ENCODE measurements at places on chromosomes 2 and 18.

- DNase-seq, result no peak
Measured at GRCh38 chr2:161427664-161428587, 11.8 kb downstream of the TBR1 start.

GRCh38 chr2:176847575-176847974, 365.0 kb upstream of the HNRNPA3 start:
- DNase-seq, result no peak

GRCh38 chr2:77664491-77664890, 142.3 kb upstream of the LRRTM4 start:
- DNase-seq, result no peak

- no peak for DNase-seq
Measured at GRCh38 chr2:170578606-170579005, 136.5 kb upstream of the SP5 start.

GRCh38 chr2:55102056-55102812, 52.0 kb upstream of the RTN4 start:
- DNase-seq, result no peak

DNA sequence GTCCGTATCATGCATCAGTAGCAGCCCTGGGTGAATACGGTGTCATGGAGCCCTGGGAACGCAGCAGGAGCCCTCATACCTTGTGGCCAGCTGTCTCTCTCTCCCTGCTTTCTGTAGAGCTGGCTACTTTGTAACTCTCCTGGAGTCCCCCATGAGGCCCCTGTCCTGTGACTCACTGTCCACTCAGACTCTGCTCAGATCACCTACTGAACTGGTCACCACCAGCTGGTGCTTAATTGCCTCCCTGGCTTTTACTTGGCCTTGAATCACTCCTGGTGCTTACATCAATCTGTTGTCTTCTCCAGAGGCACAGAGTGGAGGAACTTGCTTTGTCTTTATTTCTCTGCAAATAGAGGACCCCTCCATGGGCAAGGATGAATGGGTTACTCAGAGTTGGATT, 172.7 kb downstream of the HRH4 start:
- no peak for DNase-seq

- no peak for DNase-seq
Measured at GRCh38 chr2:171726847-171727450, 39.7 kb downstream of the DYNC1I2 start.

All from DND-41 (cell line).